ENCODE measurements at places on chromosomes 11 and 22. TPM values are rescaled to one million over a fixed set of nuclear protein-coding genes. Genes with fewer than 3 reads are reported as not detected.

SULT4A1 gene
- total RNA-seq = not detected

CD3G gene
- total RNA-seq = 0.63 TPM

ROM1 gene
- total RNA-seq = 4.9 TPM

TRIM68 gene
- 13.9 TPM for total RNA-seq

BRSK2 gene
- 0.18 TPM for total RNA-seq

IFITM10 gene
- 59.3 TPM for total RNA-seq

DERL3 gene
- total RNA-seq = 0.36 TPM

SORL1 gene
- total RNA-seq = 28.6 TPM

APLNR gene
- total RNA-seq = 3.7 TPM

PARVG gene
- 9.0 TPM for total RNA-seq

DBX1 gene
- total RNA-seq = not detected

GRCh38 chr11:120031612-120032600 lies 106.0 kb downstream of the TRIM29 start:
- DNase-seq = no peak

GRCh38 chr11:114036147-114036811 lies 23.2 kb upstream of the ZBTB16 start:
- DNase-seq = peak; percentile 93

- DNase-seq = no peak
These were observed 195.9 kb upstream of the SESN3 start for GRCh38 chr11:95426823-95427462.

- DNase-seq = no peak
These were observed 124.9 kb downstream of the RBFOX2 start for GRCh38 chr22:35903571-35904335.

DNA sequence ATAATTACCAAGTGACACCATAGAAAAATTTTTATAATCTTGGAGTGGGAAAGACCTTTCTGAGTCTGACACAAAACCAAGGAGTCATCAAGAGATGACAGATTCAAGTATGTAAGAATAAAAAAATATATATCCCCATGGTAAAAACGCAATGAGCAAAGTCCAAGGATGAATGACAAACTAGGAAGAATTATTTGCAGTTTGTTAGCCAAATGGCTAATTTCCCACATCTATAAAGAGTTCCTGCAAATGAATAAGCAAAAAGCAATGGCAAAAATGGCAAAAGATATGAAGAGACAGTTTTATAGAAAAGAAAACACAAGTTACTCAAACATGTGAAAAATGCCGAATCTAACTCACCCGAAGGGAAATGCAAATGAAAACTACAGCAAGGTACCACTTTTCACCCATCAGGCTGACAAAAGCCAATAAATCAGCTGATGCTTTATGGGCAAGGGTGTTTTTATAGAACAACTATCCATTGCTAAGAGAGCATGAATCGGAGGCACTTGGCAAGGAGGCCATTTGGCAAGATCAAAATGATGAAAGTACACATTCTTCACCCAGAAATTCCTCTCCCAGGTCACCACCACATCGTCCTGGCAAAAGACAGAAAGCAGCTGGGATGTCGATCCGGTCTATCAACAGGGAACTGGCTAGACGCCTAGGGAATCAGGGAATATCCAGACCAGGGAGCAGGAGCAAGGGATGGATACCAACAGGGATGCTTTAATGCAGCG lies 21.1 kb upstream of the KLHL35 start:
- no peak for DNase-seq

GRCh38 chr11:105181521-105181920 lies 42.0 kb upstream of the CARD18 start:
- DNase-seq = no peak

GRCh38 chr11:126400479-126400878 lies 45.0 kb downstream of the ST3GAL4 start:
- DNase-seq = no peak

GRCh38 chr11:534396-535209 lies 773 bp downstream of the HRAS start:
- DNase-seq = no peak

DNA sequence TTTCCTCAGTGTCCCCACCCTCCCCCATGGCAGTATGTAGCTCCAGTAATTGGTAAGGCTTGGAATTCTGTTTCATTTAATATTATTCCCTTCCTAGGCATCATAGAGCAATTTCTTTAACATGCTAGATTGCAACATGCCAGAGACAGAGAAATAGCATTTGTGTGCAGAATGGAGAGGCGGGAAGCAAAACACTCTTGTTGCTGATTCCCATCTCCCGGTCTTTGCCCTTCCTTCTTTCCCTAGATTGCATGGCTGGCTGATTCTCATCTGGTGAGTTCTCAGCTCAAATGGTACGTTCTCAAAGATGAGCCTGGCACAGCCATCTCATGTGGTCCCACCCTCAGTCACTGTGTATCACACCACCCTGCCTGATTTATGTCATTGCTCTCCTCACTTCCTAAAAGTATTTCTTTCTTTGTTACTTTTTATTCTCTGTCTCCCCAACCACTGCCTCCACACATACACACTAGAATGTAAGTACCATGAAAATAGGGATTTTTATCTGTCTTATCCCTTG lies 66.9 kb downstream of the ARFGAP2 start:
- no peak for DNase-seq

DNA sequence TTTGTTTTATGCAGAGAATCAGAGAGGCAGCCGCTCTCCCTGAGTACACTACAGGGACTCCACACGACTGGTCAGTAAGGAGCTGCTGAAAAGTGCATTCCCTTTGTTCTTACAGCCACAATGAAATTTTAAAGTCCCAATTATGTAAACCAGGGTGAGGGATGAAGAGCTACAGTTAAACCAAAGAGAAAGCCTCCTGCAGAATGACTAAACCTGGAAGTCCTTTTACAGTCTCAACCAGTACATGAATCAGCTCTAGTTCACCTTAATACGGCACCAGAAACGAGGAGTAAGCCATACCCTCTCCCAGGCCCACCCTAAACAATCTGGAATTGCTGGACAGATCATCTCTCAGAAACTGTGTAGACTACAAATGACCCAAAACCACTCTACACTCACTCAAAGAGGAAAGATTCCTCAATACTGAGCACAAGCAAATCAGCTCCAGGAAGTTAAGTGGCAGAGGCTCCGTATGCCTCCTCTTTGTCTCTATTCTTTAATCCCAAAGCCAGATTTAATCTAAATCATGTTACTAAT lies 113.1 kb downstream of the RBFOX2 start:
- no peak for DNase-seq

GRCh38 chr22:47575291-47575690 lies 812.8 kb downstream of the TBC1D22A start:
- DNase-seq = no peak

DNA sequence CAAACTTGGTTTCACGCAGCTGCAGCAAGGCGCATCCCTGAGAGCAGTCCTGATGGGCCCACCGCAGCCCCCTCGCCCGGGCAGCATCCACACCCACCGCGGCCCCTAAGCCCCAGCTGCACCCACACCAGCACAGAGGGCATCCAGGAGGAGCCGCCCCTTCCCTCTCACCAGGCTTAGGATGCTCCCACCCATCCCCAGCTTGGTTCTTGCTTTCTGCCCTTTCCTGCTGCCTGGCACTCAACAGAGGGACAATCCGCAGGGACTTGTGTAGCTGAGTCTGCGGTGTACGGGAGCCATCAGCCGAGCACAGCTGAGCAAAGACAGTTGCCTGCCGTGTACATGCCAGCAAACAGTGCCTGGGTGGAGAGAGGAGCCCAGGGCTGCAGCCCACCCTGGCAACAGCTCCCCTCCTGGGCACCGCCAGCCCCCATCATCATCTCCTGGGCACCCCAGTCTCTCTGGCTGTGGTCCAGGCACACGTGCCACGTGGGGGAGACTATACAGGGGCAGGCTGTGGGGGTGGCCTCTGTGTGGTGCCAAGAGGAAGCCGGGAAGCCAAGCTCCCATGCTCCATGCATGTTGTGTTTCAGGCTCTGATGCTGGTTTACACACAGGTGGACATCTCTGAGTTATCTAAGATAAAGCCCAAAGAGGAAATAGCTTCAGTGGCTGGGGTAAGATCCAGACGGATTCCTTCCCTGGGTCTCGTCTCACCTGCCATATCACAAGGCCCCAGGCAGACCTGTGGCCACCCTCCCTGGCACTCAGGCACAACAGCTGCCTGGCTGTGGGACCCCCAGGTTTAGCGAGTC lies 36.0 kb upstream of the GNB1L start:
- no peak for DNase-seq

GRCh38 chr11:113856966-113857759 lies 18.2 kb downstream of the USP28 start:
- DNase-seq = no peak

- peak; percentile 48 for DNase-seq
These were observed 431 bp downstream of the KMT2A start for GRCh38 chr11:118436639-118437207.

DNA sequence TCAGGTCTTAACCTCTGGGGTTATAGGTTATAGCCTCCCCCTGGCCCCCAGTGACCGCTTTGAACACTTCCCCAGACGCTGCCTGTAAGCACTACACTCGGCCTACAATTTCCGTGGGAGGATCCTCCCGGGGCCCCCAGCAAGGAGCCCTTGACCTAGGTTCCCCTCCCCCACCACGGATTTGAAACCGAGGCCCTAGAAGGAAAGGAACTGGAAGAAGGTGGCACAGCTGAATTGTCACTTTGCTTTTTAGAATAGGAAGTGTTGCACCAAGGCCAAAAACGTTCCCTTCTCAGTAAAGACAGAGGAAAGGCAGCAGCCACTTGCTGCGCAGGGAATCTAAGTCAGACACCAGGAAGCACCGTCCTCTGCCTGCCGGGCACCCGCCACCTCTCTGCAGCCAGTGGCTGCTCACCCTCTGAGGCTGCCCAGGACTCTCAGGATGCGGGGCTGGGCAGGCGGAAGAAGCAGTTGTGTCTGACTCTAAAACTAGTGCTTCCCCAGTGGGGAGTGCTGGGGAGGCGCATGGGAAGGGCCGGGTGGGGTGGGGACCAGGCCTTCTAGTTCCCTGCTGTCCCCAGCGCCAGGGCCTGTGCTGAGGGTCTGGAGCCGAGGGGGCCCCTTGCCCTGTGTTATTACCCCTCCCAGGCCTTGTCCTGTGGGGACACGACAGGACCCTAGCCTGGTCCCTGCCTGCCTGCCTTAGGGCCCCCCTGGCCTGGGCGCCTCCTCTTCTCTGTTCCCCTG lies 7.9 kb upstream of the FLRT1 start:
- DNase-seq = peak; percentile 18

DNA sequence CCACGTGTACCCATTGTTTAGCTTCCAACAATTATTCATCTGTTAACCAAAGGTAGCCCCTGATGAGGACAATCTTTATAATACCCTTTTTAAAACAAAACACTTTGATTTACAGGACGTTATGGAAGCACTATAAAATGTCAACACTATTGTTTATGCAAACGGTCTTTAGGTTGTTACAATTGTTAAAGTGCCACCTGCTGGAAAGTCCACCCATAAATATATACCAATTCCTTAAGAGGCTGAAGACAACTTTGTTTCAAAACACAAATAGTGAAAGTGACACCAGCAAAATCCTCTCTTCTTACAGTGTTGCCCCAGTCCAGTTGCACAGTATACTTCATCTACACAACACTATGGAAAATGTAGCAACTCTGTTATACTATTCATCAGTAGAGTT lies 68.9 kb upstream of the SLN start:
- DNase-seq = no peak

GRCh38 chr22:41833369-41834004 lies 582 bp downstream of the SREBF2 start:
- DNase-seq = peak; percentile 79

DNA sequence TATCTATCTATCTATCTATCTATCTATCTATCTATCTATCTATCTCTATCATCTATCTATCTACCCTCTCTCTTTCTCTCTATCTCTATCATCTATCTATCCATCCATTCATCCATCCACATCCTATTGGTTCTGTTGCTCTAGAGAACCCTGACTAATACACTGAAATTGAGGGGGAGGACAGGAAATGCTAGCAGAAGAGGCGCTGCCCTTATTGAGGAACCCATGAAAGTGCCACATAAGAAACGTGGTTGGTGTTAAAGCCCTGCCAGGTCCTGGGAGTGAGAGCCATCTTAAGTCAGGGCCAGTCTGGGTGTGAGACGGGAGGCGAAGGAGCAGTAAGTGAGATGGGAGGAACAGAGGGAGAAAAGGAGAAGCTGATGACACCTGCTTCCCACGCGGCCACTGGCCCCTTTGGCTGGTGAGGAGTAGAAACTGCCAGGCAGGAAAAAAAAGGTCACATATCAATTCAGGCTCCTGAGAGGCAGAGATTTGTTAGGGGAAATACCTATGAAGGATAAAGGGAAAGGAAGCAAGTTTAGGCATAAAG lies 87.9 kb upstream of the PLET1 start:
- no peak for DNase-seq

- DNase-seq = no peak
These were observed 377.0 kb downstream of the ETS1 start for GRCh38 chr11:128210148-128210940.

GRCh38 chr11:96456111-96456510 lies 66.3 kb downstream of the JRKL start:
- no peak for DNase-seq

DNA sequence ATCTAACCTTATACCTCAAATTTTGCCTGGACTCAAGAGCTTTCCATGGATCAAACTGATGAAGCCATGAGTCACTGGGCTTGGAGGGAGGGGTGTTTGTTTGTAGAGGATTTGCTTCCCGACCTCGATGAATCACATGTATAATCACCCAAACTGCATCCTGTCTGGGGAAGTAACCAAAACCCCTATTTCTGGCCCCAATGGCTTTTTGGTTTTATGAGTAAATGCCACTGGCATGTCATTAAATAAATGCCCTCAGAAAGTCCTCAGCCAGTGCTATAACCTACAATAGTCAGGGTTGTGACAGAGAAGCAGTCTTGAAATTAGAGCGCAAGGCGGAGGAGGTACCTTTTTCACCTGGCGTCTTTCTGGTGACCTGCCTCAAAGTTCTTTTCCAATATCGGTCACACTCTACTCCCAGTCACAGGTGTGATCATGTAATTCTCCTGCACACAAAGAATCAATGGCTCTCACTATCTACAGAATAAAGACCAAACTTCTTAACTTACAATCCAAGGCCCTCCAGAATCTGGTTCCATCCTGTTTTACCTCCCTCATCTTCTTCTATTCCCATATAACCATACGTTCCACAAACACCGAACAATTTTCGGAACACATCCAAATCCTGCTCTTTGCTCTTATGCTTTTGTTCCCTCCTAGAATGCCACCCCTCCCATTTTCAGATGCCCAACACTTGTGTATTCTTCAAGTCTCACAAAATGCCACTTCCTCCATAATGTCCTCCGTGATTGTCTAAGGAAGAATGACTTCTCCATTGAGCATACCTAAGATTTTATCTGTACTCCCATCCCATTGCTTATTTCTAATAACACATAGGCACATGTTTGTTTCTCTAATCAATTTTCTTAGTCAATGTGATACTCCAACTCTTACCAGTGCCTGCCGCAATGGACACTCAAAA lies 81.3 kb upstream of the BLID start:
- DNase-seq = peak; percentile 62

GRCh38 chr22:25362215-25362882 lies 142.9 kb downstream of the CRYBB2 start:
- peak; percentile 51 for DNase-seq

- DNase-seq = no peak
These were observed 191.9 kb downstream of the NELL1 start for GRCh38 chr11:20861322-20861721.

GRCh38 chr22:39230261-39231196 lies 14.3 kb downstream of the PDGFB start:
- DNase-seq = no peak

Data from adrenal gland (tissue), 19 donors.